ENCODE measurements at places on chromosomes 2 and 18.

DNA sequence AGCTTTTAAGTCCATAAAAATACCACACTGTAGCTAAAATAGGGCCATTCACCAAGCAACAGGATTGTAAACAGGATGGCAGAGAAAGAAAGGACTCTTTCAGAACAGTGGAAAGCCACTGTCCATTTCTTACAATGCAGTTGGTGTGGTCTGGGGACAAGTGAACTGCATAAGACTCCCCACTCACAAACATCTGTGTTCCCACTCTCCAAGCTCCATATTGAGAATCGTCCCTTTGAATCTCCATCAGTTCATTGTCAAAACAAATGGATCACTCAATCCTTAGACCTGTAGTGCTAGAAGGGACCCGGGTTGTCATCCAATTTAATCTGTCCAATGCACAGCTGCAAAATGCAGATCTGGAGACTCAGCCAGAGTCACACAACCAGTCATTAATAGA is 347.4 kb upstream of the KLHL29 start:
- DNase-seq, result no peak

- DNase-seq, result no peak
Measured at GRCh38 chr2:43106559-43107527, 119.6 kb downstream of the ZFP36L2 start.

- DNase-seq, result no peak
Measured at GRCh38 chr2:236163471-236164200, 4.5 kb downstream of the GBX2 start.

- DNase-seq, result no peak
Measured at GRCh38 chr2:239871481-239872435, 153.4 kb downstream of the NDUFA10 start.

DNA sequence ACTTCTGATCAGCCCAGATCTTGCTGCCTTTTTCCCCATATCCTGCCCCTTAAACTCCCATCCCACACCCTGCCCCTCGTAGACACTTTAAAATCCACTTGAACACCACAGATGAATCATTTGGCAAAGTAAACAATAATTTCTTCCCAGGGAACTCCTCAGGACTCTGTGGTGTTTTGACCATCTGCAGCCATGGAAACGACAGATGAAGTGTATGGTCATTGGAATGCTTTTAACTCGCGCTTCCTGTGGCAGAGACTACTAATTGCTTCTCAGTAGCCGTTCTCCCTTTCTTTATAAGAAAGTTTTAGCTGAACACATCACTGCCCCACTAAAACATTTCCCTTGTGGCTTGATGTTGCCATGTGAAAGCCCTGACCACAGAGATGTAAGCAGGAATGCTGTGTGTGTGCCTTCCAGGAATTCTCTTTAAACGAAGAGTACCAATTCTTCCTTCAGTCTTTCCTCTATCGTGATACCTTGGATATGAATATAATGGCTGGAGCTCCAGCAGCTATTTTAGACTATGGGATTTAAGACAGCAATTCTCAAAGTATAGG is 92.7 kb upstream of the PARD3B start:
- peak; percentile 55 for DNase-seq

DNA sequence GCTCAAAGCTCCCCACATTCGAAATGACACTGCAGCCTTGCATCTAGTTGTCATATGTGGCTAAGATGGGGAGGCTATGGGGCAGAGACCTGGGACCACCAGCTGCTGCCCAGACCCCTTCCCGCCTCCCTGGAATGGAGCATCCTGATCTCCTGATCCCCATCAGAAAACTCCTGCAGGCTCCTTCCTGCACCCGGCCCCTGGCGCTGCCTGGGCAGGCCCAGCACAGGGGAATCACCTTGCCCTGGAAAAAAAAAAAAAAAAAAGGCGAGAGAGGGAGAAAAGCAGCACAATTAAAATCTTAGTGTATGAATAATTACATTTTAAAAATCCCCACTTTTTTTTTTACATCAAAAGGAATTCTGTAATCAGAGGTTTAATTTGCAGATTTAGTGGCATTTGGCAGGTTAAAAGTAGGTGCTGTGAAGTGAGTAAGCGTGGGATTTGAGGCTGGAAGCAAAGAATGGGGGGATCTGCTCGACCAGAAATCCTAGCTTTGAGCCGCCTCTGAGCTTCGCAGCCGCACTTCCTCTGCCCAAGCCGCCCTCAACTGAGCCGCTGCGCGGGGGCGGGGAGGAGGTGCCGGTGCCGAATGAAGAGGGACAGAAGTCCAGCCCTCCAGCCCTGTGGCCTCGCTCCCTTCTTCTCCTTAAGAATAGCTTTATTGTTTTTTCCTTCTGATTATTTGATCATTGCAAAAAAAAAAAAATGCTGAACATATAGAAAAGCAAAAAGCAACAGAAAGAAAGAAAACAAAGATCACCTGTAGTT is 30.0 kb downstream of the THNSL2 start:
- peak; percentile 11 for DNase-seq

DNA sequence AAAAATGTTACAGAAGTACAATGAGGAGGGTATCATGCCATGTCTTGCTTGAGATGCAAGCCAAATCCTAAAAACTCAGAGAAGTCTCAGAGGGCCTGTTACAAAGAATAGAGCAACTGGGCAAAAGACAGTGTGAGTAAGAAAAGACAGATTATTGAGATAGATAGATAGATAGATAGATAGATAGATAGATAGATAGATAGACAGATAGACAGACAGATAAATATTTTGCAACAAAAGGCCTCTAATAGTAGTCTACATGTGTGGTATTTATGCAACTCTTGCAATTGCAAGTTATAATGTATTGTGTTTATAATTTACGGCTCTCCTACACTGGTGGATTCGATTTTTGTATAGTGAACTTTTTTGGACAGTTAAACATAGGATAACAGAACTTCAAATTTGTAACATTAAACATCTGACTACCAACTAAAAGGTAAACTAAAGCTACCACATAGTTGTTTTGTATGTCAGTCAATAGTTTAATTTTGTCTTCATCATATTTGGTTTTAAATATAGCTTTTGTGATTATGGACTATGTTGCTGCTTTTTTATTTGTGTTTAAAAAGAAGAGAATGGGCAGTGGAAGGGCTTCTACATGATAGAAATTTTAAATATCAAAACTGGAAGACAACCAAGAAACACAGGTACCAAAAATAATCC is 740.7 kb upstream of the LRRTM4 start:
- no peak for DNase-seq

DNA sequence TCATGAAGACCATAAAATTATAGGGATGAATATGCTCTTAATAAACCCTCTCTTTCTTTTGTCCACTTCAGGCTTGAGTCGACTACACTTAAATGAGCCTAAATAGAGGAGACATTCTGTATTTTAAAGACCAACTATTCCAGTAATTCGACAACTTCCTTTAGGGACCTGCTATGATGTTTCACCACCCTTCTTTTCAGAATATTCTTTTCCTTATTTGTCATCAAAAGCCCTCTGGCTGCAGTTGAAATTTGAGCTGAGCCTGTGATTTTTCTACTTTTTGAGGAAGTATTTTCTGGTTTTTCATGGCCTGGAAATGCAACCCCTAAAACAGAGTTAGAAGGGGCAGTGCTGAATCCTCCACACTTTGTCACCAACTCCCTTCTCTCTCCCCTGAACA is 287.0 kb downstream of the EPHA4 start:
- no peak for DNase-seq
